Inflammatory macrophage treated with lipopolysaccharide for 1 hour (primary cell): ENCODE measurements at places on chromosomes 1 and 21.
A peak's percentile ranks its signal among the peaks of the same experiment; 100 is the strongest.

DNA sequence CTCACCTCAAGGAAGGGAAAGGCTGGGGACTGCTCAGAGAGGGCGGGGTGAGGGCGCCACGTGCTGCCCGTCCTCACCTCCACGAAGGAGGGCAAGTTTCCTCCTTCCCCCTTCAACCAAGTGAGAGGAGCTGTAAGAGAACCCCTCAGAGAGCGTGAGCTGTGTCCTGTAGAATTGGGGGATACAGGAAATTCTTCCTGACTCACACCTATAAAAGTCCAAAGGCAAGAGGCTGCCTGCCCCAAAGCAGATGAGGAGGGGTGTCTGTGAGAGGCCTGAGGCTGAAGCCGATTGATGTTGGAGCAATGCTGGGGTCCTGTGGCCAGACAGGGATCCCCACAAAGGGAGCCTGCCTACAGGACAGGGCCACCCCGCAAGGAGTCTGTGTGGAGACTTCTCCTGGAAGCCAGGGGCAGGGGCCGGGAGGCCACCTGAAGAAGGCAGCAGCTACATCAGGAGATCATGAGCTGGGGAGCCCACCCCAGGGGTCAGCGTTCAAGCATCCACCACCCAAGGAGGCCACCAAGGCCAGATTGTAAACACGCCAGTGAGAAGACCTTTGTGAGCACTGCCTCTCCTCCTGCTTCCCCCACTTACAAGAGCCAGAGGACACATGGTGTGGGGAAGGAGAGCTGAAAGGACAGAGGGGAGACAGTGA lies 27.7 kb downstream of the S100A6 start:
- DNase-seq = no peak

DNA sequence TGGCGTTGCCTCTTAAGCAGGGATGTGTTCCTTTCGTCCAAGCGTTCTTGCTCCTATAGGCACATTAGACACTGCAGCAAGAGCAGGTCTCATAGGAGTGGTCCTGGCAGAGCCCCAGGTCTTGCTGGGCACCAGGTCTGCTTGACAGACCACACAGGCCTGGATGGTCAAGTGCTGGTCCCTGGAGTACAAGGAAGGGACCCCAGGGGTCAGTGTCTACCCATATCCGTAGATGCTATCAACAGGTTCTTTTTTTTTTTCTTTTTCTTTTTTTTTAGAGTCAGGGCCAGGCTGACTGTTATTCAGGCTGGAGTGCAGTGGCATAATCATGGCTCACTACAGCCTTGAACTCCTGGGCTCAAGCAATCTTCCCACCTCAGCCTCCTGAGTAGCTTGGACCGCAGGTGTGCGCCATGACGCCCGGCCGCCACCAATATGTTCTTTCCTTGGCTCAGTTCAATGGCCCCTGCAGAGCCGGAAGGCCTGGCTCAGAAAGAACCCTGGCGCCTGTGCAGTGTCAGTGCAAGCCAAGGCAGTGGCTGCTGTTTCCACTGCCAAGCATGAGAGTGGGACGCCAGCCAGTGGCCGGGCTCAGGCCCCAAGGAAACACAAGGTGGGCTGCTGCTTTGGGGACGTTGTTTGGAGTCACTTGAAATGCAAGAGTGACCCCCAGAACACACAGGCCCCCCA lies 10.0 kb upstream of the TNFRSF8 start:
- DNase-seq = no peak

- no peak for DNase-seq
Observed at GRCh38 chr1:66364578-66365391, 169.2 kb upstream of the SGIP1 start.

DNA sequence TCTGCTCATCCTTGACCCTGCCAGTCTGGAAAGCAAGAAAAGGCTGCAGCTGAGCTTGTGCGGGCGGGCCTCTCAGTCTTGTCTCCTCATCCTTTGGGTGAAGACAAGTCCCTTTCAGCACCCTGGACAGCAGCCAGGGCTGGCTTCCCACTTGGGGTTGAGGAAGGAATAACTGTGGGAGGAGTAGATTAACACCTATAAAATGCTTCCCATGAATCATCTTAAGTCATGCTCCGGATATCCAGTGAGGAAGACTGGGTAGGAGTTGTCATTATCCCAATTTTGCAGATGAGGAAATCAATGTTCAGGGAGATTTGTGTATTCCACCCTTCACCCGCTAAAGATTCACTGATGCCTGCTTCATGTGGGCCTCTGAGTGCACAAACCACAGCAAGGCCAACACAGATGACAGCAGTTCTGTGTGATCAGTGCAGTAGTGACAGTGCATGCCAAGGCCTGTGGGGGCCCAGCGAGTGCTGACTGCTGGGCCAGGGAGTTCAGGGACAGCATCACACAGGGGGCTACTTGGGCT lies 20.1 kb upstream of the COL16A1 start:
- peak; percentile 37 for DNase-seq

DNA sequence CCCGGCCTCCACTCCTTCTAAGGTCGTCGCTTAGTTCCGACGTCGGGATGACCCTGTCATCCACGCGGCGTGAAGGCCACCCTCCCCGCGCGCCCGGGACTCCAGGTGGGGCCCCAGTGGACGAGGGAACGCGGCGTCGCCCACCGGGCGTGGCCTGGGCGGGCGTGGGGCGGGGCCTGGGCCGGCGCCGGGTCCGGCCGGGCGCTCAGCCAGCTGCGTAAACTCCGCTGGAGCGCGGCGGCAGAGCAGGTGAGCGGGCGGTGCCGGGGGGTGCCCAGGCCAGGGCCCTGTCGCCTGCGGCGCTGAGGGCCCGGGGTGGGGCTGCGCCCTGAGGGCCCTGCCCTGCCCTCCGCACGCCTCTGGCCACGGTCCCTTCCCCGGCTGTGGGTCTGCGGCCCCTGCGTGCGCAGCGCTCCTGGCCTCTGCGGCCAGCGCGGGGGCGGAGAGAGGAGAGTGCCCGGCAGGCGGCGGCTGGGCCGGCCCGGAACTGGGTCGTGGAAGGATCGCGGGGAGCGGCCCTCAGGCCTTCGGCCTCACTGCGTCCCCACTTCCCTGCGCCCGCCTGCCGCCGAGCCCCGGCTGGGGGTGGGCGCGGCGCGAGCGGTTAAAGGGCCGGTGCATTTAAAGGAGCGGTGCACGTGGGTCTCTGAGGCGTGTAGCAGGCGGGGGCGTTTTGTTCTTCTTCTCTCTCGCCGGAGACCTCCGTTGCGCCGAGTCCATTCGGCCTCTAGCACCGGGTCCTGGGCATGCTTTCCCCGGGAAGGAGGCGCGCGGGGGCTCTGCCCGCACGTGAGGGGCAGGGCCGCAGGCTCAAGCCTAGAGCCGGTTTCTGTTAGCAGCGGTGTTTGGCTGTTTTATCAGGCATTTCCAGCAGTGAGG lies at the start of gene PSEN2:
Gene PSEN2, plus strand, starts transcription at position 216 of the 879 bp plus-strand sequence. CDS start 11,292 bp downstream, outside the sequence.
- DNase-seq = peak; percentile 64
